SHP77 (cell line): ENCODE measurements at places on chromosomes 1 and 21.

DNA sequence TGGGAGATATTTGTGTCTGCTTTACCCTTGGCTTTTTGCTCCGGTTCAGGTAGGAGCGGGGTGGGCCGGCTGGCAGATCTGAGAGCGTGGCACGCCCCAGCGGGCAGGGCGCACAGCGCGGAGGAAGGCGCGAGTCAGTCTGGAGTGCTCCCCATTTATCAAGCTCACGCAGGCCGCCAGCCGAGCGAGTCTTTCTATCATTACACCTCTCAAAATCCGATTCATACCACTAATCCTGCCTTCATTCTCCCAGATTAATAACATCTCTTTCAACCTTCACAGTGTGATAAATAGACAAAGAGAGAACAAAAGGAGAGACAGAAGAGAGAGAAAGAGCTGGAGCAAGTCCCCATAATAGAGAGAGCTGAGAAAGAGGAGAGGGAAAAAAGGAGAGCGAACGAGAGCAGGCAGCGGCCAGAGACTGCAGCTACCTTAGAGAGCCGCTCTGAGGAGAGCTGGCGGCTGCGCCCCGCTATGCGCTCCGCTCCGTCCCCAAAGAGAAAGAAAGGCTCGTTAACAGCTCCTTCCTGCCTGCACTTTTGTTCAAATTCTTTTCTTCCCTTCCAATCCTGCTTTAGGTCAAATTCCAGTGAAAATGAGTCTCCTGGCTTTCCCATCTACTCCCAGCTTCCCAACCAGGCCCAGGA is 48.0 kb downstream of the DMAP1 start:
- DNase-seq = no peak

- no peak for DNase-seq
These were observed 12.8 kb downstream of the S100PBP start for GRCh38 chr1:32830092-32830852.

GRCh38 chr1:6770751-6771440 is 14.4 kb upstream of the CAMTA1 start:
- no peak for DNase-seq

GRCh38 chr21:44513389-44514217 is 26.4 kb downstream of the KRTAP10-1 start:
- no peak for DNase-seq

DNA sequence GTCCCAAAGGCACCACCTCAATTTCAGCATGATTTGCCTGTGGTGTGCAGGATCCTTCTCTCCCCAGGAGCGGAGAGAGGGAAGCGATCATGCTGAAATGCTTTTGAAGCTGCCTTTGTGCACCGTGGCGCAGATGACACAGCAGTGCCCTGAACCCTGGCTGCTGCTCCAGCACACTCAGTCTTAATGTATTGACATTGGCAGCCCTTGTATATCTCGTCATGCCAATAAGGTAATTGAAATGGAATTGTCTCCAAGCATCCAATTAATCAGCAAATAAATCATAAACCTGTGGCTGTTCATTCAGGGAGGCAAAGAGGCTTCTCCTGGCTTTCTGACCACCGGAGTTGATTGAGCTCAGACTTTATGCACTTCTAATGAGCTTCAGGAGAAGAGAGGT is 139.8 kb downstream of the KAZN start:
- DNase-seq = peak; percentile 22

GRCh38 chr1:26820784-26821269 is 5.7 kb upstream of the ZDHHC18 start:
- no peak for DNase-seq

- no peak for DNase-seq
These were observed 289.2 kb upstream of the USP24 start for GRCh38 chr1:55504306-55504731.

DNA sequence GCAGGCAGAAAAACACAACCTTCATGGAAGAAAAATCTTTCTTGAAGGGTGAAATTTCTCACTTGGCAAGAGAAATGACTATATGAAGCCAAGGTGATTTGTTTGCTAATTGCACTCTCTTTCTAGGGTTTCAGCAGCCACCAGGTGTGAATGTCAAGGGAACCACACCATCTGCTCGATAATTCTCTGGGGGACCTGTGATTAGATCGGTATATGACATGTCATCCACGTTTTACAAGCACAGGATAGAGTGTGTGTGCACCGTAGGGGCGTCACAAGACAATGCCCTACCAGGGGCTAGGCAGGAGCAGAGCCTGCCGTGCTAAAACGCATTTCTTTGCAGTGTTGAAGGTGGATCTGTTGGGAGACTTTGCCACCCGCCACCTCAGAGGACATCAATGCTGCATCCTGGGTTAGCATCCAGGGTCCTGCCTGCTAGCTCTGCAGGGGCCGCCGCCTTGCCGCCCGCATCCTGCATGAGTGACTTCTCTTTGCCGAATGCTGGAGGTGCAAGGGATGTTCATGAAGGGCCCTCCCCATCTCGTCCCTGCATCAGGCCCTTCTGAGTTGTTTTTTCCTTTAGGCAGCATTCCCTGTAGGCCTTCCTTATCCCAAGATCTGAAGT is 37.8 kb upstream of the CCSAP start:
- no peak for DNase-seq

GRCh38 chr1:162677607-162678371 is 45.5 kb downstream of the DDR2 start:
- DNase-seq = no peak
